GOT3 (cell line): ENCODE measurements at places on chromosomes 16 and 17.

- DNase-seq = no peak
Observed at GRCh38 chr17:61351745-61352407, 47.8 kb upstream of the TBX2 start.

GRCh38 chr17:1762901-1763898, 1.3 kb downstream of the SERPINF1 start:
- DNase-seq = no peak

DNA sequence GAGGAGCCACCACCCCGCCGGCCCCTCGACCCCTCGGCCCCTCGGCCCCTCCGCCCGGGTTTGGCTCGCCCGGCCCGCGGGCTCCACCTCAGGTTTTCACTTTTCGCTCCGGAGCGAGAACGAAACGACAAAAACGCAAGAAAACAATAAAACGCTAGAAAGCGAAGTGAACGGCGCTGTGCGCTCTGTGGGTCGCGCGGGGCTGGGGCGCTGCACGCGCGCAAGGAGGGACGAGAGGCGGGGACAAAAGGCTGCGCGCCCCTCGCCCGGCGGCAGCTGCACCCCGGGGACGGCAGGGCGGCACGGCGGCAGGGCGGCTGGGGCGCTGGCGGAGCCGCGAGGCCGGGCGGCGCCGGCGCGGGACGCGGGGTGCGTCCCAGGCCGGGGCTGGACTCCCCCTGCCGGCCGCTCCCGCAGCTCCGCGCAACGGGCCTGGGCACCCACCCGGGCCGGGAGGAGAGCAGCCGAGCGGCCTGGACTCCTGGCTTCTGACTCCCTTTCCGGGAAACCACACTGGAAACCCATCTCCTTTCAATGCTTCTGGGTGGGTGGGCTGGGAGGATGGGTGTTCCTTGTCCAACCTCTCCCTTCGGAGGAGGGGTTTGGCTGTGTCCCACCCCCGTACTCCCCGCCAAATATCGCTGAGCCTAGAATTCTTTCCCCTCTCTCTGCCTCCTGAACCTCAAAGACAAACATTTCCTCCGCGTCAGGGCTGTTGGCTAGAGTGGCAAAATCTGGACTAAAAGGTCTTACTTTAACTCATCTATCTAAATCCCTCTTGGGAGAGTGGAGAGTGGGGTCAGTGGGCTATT, 9.9 kb downstream of the TBX2 start:
- DNase-seq = peak; percentile 33

DNA sequence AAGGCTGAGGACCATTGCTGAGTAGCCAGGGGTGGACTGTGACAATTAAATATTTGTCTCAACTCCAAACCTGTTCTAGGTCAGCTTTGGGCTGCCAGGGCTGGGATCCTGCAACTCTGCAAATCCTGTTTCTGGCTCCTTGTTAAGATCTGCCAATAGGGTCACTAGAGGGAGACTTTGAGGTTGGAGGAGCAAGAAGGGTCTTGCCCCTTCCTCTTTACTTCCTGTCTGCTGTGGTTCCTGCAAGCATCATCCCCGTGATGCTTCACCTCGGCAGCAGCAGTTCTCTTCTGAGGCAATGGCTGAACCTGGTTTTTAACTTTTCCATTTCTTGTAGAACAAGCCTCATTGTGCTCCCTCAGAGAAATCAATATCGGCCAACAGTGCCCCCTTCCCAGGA, 124.6 kb downstream of the IRX5 start:
- DNase-seq = no peak

- no peak for DNase-seq
Observed at GRCh38 chr17:77718669-77718961, 239.9 kb upstream of the TNRC6C start.

- no peak for DNase-seq
Observed at GRCh38 chr17:81419886-81420768, 24.9 kb downstream of the BAHCC1 start.

GRCh38 chr17:48546924-48547807, 2.3 kb upstream of the HOXB2 start:
- DNase-seq = no peak
